ENCODE measurements at places on chromosomes 1 and 21.

DNA sequence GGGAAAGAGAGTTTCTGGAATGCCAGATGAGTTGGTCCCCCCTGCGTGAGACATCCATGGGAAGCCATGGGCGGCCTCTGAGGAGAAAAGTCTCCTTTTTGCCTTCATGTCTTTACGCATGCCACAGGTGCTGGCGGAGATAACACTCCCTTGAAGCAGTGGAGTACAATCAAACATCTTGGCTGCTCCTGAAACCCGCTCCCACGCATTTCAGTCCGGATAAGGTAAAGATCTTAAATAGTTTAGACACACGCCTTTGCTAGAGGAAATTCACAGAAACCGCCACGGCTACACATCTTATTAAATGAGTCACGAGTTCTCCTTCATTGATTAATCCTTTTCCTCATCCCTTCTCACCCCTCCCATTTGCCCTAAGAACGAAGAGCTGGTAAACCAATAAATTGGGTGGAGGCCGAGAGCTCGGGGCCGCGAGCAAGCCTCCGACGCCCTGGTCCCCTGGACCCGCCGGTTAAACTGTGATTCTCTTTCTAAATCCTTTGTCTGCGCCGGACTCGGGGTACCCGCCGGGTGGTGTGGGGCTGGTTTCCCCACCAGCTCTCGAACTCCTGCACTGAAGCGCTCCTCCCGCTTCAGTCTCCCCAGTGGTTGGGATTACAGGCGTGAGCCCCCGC is 6.6 kb upstream of the ZNF669 start:
- no peak for DNase-seq

DNA sequence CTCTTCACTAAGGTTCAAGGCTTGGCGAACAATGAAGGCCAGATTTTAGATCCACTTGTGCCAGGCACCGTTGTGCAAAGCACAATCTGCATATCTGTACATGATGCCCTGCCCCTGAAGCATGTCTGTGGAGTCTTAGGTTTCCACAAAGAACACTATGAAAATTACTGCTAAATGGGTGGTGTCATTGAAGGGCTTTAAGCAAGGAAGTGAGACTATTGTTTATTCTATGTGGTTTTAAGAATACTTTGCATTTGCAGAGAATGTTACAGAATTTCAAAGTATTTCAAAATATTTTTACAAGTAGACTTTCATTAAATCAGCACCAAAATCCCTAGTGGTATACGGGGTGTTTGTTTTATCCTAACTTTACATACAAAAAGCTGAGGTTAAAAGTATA is 8.8 kb downstream of the TSEN15 start:
- DNase-seq: peak; percentile 86

- DNase-seq: no peak
Observed at GRCh38 chr1:70397013-70397412, 14.1 kb upstream of the CTH start.

GRCh38 chr1:198558402-198558801 is 17.9 kb upstream of the ATP6V1G3 start:
- no peak for DNase-seq

DNA sequence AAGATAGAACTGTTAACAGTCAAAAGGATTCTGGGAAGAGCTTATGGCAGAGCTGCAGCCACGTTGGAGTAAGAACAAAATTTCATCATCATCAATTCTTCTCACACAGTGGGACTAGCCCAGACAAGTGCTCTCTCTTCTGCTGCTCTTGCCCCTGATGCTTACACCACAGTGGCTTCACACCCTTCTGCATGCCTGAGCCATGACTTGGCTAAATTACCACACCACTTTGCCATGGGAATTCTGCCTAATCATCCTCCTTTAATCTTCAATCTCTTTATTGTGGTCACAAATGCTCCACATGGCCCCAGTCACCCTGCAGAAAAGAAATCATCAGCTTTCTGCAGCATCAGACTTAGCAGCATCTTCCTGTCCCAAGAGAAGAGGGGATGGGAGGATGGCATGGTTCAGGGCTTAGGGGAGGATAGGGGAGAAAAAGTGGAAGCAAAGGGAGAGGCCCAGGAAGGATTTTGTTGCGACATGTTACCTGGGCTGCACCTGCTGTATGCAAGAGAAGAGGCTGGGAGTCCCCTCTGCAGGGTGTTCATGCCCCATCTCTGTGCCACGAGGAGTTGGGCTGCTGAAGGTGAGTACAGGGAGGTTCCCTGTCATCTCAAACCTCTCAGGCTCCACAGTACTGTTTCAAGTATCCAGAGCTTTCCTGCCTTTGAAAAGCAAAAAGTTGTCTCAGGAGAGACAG is 9.0 kb upstream of the RPTN start:
- DNase-seq: peak; percentile 97

- DNase-seq: peak; percentile 0
Observed at GRCh38 chr1:239606850-239607400, 220.6 kb downstream of the CHRM3 start.

DNA sequence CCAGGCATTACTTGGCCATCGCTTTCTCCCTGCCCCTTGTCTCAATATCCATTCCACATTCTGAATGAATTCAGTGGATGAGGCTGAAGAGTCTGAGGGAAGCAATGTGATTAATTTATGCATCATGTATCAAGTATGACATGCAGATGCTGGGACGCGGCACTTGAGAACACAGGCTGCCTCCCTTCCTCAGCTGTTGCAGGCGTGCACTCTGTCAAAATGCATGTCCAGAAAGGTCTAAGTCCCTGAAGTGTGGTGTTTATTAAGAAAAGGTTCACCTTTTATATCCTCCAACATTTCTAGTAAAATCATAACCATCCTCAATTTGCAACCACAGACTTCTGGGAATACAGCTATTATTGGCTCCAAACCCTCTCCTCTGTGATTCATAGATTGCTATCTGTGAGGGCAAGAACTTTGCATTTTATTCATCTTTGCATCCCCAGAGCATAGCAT is 22.6 kb upstream of the RAB3GAP2 start:
- DNase-seq: peak; percentile 10

DNA sequence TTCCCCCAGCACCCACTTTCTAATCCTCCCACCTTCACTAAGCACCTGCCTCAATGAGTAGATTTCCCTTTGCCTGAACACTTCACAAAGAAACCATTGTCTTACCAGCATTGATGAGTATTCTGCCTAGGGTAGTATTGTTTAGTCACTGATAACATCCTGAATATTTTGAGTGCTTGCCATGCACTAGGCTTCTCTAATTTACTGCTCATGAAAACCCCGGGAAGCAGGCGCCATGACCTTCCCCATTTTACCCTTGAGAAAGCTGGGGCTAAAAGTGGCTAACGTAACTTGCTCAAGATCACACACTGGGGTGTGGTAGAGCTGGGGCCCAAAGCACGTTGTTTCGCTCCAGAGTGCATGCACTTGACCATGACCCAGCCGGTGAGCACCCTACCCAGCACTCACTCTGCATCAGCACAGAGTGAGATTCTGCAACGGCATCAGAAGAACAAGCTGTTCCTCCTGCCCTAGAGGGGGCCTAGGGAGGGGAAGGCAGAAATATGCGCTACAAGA is 10.6 kb upstream of the F3 start:
- DNase-seq: no peak

DNA sequence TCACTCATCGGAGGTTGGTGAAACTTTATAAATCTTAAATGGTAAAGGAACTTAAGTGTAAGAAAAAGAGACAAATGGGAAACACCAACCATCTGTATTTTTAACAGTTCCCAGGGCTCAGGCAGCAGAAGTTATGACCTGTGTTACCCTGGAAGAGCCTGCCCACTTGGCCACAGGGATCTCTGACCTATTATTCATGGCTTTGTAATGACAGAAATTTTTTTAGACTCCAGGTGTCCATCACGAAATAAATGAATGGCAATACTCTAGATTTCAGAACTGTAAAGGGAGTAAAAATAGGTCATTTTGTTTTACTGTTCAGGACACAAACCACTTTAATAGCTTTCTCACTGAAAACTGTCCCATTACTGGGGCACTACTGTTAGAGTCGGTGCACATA is 389.8 kb downstream of the VAV3 start:
- DNase-seq: no peak

GRCh38 chr1:243956450-243956849 is 94.6 kb upstream of the ZBTB18 start:
- peak; percentile 59 for DNase-seq

DNA sequence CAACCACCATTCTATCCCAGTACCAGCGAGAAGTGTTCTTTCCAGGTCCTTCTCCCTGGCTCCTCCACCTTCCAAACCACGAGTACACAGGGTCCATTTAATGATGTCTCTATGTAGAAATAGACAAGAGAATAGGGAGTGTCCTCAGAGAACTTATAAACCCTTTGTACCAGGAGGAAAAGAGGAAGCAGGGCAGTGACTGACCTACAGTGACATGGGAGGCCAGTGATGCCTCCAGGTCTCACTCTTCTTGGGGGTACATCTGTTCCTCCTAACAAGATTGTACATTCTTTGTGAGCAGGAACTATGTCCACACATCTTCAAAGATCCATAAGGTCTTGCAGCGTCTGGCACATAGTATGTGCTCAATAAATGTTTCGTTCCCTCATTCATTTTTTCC is 18.7 kb upstream of the FMOD start:
- no peak for DNase-seq

- DNase-seq: no peak
Observed at GRCh38 chr1:159011751-159012150, 2.0 kb downstream of the IFI16 start.

GRCh38 chr21:36504067-36505058 is 24.4 kb upstream of the CLDN14 start:
- peak; percentile 45 for DNase-seq

- DNase-seq: no peak
Observed at GRCh38 chr1:201689647-201690046, 139.3 kb upstream of the IPO9 start.

DNA sequence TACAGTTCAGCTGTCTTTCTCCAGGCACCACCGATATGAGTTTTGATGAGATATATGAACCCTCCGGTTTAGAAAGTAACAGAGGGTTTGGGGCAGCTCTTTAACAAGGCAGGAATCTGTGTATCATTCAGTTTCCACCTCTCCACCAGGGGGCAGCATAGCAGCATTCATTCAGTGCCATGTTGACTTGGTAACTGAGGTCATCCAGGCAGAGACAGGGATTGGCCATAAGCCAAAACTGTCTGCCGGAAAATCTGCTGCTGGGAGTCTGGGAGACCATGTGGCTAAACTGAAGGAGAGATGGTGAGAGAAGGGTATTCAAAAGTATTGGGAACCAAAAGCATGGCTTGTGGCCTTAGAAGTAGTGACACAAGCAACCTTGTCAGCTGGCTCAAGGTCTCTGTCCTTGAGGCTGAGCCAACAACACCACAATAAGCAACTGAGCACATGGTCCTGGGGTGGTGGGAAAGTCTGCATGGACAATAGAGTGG is 98.5 kb downstream of the LMX1A start:
- peak; percentile 39 for DNase-seq

DNA sequence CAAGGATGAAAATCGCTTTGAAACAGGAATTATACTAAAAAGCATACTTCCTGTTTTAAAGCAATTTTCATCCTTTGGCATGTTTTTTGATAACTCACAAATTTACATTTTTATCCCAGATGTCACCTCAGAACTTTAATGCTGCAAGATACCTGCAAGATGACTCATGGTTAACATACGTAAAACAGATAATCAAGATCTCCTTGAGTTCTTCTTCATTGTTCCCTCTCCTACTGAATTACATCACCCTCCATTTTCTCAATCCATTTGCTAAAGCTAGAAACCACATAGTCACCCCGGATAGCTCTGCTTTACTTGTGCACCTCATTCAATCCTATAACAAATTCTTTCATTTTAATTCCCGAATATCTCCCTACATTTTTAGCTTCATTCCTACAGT is 1114.2 kb downstream of the PLA2G4A start:
- peak; percentile 24 for DNase-seq

DNA sequence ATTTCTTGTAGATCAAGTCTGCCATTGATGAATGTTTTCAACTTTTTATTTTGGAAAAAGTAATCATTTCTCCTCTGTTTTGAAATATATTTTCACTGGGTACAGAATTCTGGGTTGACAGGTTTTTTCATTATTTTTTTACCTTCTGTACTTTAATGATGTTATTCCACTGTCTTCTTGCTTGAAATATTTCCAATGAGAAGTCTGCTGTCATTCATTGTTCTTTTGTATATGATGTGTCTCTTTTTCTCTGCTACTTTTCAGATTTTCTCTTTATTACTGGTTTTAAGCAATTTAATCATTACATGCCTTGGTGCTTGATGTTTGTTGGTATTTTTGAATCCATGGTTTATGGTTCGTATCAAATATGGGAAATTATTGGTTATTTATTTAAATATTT is 22.4 kb upstream of the FOXO6 start:
- DNase-seq: no peak

- DNase-seq: no peak
Observed at GRCh38 chr1:40090652-40091355, 6.2 kb downstream of the PPT1 start.

- DNase-seq: no peak
Observed at GRCh38 chr1:53401813-53402745, 57.1 kb upstream of the DMRTB1 start.

- DNase-seq: no peak
Observed at GRCh38 chr21:32469628-32470027, 57.1 kb downstream of the EVA1C start.

DNA sequence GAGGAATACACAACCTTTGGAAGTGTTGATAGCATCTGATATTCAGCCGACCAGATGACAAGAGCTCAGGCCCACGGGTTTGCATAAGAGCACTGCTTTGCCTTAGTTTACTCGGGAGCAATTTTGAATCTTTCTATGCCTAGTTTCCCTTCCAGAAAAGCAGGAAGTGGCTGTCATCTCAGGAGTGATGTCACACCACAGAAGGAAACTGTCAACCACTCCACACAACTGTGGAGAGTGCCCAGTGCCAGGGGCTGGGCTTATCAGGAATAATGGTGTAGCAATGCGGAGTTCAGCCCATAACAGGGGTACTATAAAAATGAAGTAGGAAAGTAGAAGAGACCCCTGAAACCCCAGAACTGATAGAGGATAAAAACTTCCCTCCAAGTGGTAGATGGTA is 28.4 kb downstream of the NTPCR start:
- no peak for DNase-seq

DNA sequence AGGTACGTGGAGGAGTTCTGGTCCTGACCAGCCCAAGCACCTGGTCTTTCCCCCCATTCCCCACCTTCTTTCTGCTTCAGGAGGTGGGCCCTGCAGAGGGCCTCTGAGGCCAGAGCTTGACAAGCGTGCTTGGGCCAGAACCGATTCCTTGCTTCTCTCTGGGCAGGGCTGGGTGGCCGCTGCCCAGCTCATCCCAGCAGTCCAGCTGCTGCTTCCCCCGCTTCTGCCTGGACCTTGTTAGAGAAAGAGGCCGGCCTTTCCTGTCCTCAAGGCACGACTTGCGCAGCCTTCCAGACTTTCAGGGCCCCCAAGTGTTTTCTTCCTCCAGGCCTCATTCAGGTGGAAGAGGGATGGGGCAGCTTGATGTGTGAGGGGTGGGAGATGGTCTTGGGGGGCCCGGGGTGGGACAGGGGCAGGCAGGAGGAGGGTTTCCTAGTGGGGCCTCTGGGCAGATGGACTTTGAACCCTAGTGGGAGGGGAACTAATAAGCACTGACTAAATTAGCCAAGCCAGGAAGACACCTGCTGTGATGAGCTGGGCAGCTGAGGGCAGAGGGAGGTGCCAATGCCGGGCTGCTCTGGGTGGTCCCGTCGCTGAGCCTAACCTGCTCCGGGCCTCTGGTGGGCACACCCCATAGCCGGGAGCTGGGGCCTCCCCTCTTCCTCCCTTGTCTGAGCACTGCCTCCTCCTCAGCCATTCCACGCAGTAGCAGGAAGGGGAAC is 36.5 kb downstream of the ARHGEF10L start:
- no peak for DNase-seq

GRCh38 chr1:210907251-210907805 is 226.6 kb downstream of the KCNH1 start:
- no peak for DNase-seq

GRCh38 chr1:70090141-70090540 is 115.2 kb downstream of the LRRC40 start:
- peak; percentile 52 for DNase-seq

Measured in iris pigment epithelial cell (primary cell).